ENCODE measurements at places on chromosomes 11 and 22.

GRCh38 chr11:32280339-32280738 is 155.0 kb downstream of the WT1 start:
- no peak for DNase-seq

GRCh38 chr11:66489636-66490035 is 9.4 kb downstream of the DPP3 start:
- DNase-seq, result no peak

DNA sequence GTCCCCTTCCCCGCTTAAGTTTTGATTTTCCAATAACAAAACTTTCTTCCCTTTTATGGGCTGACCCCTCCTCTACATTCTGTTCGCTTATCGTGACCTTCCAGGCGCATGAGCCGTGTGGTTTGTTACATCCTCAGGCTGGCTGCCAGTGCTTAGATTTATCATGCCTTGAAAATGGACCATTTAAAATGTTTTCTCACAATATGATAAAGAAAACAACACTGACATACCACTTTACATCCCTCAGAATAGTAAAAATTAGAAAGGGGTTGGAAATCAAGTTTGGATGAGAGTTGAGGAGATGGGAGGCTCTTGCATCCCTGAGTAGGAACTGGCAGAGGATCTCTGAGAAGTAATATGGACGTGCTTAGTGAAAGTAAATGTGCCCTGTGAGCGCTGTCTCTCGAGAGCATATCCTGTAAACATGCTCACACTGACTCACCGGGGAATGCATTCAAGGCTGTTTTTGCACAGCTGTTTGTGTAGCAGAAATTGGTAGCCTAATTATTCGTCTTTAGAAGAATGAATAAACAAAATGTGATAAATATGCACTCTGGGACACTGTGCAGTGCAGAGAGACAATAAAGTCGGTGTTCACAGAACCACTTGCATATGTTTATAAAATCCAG is 17.1 kb upstream of the TOLLIP start:
- DNase-seq, result no peak

GRCh38 chr11:116461789-116462188 is 311.0 kb downstream of the BUD13 start:
- DNase-seq, result peak; percentile 59

- no peak for DNase-seq
Measured at GRCh38 chr11:78605296-78605695, 30.6 kb upstream of the NARS2 start.

DNA sequence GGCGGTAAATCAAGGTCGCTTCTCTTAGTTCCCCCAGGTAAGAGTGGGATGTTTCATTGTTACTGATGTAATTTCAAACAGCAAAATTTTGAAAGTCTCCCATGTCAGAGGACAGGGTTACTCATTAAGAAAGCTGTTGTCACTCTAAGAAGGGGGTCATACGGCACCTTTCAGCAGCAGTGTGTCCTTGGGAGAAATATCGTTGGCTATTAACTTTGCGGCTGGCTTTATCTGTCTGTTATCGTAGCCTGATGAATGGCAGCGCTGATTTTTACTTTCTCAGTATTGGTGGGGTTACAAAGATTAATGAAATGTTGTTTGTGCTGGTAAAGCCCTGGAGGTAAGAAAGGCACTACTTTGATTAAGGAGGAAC is 27.5 kb upstream of the FBXO3 start:
- no peak for DNase-seq

GRCh38 chr11:12090061-12090591 is 20.3 kb upstream of the MICAL2 start:
- DNase-seq, result no peak

- no peak for DNase-seq
Measured at GRCh38 chr11:69157156-69157821, 1.6 kb downstream of the SMIM38 start.

DNA sequence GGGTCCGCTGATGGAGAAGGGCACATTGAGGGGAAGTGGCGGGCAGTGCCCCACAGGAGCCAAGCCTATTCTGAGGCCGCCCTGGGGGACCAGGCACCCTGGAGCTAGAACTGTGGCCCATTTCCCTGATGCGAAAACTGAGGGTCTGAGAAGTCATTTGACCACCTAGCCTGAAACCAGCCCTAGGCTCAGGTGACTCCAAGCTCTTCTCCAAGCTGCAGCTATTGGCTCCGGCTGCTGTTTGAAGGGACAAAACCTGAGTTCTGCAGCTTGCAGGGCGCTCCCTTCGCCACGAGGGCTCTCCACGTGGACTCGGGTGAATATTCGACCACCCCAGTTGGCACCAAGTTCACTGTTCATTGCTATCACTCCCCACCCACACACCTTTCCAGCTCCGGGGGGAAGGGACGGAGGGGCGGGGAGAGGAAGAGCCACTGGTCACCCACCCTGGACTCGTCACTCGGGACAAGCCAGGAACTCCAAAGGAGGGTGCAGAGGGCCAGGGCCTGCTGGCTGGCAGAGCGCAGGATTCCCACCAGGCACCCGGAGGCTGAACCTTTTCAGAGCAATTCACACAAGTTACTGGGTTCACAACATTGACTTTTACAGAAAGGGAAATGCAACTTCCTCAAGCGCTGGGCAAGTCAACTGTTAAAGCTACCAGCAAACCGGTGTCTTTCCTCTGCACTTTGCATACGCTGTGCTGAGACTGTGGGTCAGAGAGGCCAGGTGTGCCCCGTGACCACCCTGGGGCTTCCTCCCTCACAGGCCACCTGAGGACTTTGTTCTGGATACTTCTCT is 1.1 kb upstream of the RAC2 start:
- no peak for DNase-seq

DNA sequence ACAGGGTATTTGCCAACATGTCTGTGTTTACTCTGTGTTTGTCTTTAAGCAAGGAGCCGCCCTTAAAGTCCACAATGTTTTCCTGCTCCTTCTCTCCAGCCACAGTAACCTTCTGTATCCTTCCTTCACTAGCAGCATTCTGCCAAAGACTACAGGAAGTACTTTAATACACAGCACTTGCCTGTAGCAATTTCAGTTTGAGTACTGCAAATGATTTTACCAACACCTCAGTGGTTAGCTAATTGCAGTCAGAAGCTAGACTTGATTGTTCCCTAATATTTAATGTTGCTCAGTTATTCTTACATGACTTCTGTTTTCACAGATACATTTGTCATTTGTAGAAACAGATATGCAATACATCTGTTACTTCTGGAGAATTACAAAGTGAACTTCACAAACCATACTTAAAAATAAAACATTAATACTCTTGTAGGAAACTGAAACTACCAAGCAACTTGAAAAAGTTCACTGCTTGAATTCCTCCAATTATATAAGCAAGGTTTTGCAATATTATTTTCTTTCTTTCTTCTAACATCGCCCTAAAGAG is 69.1 kb downstream of the FCHSD2 start:
- no peak for DNase-seq

DNA sequence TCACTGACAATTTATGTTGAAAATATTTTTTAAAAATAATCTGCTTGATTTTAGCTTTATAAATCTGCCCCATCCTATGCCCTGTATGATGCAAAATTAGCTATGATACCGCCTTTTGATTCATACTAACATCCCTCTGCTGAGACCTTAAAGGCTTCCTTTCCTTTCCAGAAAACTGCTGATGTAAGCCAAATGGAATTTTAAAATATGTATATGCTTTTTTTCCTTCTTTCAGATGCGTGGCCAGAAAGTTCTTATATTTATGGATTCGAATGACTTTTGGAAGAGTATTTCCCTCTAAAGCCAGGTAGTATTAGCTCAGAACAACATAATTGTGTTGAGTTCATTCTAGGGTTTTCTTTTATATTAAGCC is 34.5 kb downstream of the SFI1 start:
- DNase-seq, result no peak

- peak; percentile 7 for DNase-seq
Measured at GRCh38 chr11:101915791-101916291, 481 bp downstream of the ANGPTL5 start.

DNA sequence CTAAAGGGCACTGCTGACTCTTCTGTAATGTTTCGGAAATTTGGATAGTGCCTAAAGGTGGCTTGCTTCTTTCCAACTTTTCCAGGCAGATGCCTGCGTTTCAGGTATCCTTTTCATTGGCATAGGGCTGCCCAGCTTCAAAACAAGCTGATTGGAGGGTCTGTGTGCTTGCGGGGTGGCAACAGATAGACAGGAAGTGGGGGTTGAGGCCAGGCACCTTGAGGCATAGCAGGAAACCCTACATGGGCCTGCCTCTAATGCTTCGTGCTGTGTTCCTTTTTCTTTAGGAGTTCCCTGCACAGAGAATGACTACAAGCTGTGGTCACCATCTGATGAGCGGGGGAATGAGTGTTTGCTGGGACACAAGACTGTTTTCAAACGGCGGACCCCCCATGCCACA is 92.2 kb upstream of the SORL1-AS1 start:
- no peak for DNase-seq

DNA sequence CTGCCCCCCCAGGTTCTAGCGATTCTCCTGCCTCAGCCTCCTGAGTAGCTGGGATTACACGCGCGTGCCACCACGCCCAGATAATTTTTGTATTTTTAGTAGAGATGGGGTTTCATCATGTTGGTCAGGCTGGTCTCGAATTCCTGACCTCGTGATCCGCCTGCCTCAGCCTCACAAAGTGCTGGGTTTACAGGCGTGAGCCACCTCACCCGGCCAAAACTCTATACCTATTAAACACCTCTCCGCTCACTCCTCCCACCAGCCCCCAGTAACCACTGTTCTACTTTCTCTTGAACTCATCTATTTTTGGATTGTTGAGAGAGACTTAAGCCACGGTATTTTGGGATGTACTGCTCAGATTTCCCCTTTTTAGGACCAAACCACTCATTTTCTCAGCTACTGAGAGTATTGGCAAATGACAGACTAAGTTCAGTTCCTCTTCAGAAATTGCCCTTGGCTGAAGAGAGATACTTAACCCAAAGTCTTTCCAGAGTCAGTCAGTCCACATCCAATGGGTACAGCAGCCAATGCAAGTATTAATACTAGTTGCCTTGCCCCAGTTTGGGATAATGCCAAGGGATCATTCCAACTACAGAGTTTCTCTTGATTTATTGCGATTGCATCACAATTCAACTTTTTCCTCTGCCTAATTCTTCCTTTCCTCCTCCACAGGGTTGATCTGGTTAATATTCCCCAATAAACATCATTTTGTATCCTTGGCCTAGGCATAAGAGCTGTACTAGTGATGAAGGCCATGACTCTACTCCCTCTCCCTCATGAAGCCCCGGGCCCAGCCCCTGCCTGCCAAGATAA is 36.8 kb upstream of the CSTF3 start:
- no peak for DNase-seq

- no peak for DNase-seq
Measured at GRCh38 chr11:14636119-14636518, 7.5 kb upstream of the PDE3B start.

DNA sequence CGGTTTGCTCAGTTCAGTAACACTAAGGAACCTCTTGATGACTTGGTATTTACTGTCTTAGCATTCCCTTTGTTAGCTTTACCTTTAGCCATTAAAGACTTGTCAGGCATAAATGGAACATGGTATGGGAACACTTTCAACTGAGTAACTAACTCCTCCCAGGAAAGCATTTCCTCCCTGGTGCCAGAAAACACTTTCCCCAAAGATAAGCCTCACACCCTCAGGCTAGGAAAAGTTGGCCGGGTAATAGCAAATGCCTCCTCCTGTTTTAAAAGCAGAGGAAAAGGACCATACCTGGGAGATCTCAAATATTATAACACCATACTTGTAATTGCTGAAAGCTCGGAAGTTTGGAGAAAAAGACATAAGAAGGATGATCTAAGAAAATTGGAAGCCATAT is 12.0 kb downstream of the KCNJ11 start:
- DNase-seq, result no peak

GRCh38 chr11:65498042-65498726 is 661 bp upstream of the MALAT1 start:
- no peak for DNase-seq

DNA sequence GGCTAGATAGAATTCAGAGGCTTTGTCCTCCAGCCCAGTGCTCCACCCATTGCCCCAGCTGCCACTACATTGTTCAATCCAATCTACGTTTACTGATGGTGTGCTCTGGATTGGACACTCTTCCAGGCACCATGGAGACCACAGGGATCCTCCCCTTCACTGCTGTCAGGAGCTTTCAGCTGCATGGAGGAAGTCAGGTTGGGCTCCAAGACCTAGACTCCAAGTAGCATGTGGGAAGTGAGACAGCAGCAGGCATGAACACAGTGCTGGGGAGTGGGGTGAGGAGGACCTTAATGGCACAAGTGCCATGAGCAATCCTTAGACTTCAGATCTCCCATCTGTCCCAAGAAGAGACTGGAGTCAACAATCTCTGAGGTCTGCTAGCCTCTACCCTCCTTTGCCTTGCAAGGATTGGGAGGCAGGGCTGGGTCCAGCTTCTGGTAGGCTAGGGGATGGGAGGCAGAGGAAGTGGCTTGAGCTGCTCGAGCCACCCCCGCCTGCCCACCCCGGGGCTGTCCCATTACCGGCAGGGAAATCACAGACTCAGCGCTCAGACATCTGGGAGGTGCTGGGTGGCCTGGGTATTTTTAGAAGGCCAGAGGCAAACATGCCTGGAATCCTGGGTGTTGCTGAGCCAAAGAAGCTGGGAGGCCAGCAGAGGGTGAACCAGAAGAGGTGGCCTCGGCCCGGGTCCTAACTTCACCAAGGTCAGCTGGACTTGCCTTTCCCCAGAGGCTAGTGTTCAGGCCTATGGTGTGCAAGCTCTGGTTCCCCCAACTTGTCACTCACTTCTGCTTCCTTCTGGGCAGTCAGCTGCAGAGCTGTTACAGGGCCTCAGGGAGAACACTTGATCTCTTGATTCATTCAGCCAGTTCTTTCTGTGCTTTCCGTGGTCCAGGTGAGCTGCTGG is 15.2 kb upstream of the FCHSD2 start:
- no peak for DNase-seq

GRCh38 chr11:56886455-56886854 is 102.3 kb upstream of the OR5AK2 start:
- no peak for DNase-seq

GRCh38 chr22:22342697-22343580 is 98.4 kb downstream of the VPREB1 start:
- DNase-seq, result peak; percentile 72

- no peak for DNase-seq
Measured at GRCh38 chr11:131749101-131749500, 378.7 kb downstream of the NTM start.

GRCh38 chr11:119706887-119707286 is 22.1 kb downstream of the NECTIN1 start:
- no peak for DNase-seq

DNA sequence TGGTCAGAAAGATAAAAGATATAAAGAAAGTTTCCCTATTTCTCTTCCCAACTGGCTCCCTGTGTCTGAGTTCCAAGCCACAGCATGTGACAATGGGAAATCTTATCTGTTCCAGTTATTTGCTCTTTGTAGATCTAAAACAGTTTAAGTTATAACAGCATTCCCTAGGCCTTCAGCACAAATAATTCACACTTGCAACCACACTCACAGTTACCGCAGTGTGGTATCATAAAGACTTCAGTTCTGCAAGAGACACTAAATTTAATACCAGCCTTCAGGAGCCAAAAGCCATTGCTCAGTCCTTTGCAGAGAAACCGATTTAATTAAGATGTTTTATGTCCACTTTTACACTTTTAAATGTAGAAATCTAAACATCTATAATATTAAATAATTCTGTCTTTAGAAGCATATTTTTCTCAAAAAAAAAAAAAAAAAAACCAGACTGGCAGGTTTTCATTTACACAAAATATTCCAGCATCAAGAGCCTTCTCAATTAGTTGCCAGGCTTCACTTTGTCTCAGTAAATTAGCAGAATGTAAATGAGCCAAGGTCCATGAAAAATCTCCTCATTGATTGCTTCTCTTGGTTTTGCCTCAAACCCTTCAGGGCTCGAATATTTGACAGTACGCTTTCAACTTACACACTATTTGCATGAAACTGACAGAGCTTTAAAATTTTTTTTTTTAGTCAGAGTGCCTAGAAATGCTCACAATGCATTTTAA is 300.0 kb upstream of the DDI1 start:
- no peak for DNase-seq

- peak; percentile 68 for DNase-seq
Measured at GRCh38 chr22:17891481-17892167, 117.4 kb upstream of the BID start.
